ENCODE measurements at places on chromosomes 16 and 17.

- no peak for DNase-seq
These were observed 50.1 kb upstream of the ADCY7 start for GRCh38 chr16:50216231-50216630.

GRCh38 chr16:1430759-1431496 lies at the start of gene PERCC1:
Gene PERCC1 (plus strand): TSS chr16:1431078. CDS start chr16:1432594, 1,516 bp downstream.
- DNase-seq, result no peak

DNA sequence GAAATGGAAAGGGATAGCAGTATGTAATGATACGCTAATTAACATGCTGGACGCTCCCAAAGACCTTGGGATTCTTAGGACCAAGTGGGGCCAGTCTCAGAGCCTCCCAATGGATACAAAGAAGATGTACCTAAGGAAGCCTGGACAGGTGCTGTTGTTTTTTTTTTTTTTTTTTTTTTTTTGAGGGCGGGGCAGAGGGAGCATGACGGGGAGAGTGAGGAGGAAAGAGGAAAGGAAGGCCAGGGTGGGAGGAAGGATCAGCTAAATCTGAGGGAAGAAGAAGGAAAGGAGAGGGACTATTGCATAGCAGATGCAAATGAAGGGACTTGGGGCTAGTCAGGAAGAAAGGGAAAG lies 2.5 kb downstream of the VAMP2 start:
- no peak for DNase-seq

- no peak for DNase-seq
These were observed 144.1 kb downstream of the RAB11FIP4 start for GRCh38 chr17:31535581-31535981.

GRCh38 chr16:66402591-66403230 lies 24.4 kb upstream of the BEAN1 start:
- no peak for DNase-seq

- no peak for DNase-seq
These were observed 864.0 kb downstream of the KCNJ2 start for GRCh38 chr17:71033336-71033735.

DNA sequence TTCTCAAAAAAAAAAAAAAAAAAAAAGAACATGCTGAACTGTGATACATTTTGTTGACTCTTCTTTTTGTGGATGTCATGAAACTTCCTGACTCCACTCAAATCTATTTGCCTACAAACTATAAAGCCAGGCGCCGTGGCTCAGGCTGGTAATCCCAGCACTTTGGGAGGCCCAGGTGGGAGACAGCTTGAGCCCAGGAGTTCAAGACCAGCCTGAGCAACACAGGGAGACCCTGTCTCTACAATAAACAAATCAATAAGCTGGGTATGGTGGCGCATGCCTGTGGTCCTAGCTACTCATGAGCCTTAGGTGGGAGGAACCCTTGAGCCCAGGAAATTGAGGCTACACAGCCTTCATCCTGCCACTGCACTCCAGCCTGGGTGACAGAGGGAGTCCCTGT lies 1.5 kb upstream of the NT5C start:
- no peak for DNase-seq
